ENCODE measurements at places on chromosomes 11 and 22.

DNA sequence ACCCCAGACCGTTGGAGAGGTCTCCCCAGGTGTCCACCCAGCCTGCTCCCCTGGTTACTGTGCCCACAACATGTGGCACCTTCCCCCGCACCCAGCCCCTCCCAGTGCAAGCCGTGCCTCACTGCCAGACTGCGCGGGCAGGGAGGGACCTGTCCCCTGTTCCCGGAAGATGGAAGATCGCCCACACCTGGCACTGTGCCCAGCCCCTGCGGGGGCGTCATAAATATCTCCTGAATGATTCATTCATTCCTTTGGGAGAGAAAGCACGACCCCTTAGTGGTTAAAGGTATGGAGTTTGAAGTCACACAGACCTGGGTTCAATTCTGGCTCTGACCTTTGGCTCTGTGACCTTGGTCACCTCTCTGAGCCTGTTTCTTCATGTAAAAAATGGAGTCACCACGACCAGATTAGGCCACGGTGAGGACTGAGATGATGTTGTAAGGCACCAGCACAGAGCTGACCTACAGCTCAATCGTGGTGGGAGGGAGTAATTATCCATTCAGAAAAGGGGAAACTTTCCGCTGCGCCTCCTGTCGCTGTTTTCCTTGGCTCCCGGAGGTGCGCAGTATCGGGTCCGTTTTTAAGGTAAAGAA, 497 bp upstream of the SYT12 start:
- no peak for DNase-seq

DNA sequence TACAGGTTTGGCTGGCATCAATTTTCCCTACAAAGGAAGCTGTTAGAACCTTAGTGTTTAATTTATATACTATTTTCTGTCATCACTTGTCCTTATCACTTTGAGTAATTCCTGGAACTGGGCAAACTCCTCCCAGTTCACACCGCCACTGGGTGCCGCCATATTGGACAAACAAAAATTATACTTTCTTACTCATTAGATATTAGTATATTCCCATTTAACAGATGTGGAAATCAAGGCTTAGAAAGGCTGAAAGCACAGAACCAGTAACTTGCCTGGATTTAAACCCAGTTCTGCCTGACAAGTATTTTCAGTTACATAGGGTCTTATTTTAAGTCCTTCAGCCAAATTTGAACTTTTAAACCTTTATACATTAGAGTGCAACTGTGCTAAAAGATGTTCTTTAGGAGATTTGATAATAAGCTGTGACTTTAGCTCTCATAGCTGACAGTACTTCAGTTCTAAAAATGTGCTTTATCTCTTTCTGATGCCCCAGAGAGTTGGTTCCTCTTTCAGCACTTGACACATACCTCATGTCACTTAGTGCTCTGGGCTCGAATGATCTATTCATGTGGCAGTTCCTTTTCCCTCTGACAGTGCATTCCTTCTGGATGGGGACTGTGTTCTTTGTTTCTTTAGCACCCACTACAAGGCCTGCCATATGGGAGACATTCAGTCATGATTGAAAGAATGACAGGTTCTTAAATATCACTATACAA, 25.4 kb downstream of the COA4 start:
- no peak for DNase-seq

DNA sequence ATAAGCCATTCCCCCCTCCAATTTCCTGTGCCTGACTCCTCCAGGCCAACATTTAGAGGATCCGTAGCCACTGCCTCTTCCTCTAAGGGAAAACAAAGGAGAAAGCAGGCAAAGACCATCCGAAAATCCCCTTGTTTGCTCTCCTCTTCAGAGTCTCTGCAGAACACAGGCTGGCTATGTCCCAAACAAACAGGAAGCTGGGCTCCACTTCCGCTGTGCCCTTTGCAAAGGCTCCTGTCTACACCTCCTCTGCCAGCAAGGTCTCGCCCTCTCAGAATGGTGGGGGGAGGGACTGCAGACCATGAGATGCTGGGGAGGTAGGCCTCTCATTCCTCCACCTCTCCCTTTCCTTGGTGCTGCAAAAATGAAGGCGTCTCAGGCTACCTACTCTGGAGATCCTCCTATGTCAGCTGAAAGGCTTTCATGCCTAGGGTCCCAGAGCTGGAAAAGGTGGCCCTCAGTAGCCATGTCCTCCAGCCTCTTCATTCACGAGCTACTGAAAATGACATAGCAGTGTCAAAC, 596.2 kb downstream of the BUD13 start:
- DNase-seq: no peak

- no peak for DNase-seq
Measured at GRCh38 chr11:90916706-90917105, 693.9 kb upstream of the CHORDC1 start.

- DNase-seq: no peak
Measured at GRCh38 chr22:19992921-19993355, 23.7 kb downstream of the ARVCF start.

DNA sequence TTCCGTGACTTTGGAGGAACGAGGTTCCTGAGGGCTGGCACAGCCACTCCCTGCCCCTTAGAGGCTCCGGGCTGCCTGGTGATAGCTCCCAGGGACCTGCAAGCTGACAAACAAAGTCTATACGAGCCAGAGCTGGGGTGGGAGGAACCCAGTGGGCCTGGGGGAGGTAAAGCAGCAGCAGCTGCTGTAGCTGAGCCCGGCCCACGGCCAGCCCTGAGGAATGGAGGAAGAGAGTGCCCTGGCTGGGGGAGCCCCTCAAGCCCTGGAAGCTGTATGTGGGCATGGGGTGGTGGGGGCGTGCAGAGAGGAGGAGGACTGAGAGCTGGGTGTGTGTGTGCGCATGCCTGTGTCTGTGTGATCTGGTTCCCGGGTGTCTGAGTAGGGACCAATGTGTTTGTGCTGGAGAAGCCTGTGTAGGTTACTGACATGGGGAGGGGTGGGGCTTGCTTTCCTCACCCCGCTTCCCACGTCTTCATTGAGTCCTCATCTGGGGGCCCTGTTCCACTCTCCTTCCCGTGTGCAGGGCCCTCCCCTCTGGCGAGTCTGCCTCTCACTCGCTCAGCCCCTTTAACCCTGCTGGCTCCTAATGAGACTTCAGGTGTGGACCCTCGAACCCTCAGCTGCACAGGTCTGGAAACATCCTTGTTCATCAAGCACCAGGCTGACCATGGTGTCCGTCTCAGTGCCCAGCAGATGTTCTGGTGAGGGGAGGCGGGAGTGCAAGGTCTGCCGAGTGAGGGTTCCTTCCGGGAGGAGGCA, 10.8 kb downstream of the ST3GAL4 start:
- no peak for DNase-seq

Data from naive thymus-derived CD4-positive, alpha-beta T cell (primary cell).